Activated CD4-positive, alpha-beta T cell treated with anti-CD3 and anti-CD28 coated beads, Interleukin-2, amount 10 ng/mL, durations not matched to agents 7 days and 5 days (primary cell): ENCODE measurements at places on chromosomes 5 and 9.
A peak's percentile ranks its signal among the peaks of the same experiment; 100 is the strongest.

DNA sequence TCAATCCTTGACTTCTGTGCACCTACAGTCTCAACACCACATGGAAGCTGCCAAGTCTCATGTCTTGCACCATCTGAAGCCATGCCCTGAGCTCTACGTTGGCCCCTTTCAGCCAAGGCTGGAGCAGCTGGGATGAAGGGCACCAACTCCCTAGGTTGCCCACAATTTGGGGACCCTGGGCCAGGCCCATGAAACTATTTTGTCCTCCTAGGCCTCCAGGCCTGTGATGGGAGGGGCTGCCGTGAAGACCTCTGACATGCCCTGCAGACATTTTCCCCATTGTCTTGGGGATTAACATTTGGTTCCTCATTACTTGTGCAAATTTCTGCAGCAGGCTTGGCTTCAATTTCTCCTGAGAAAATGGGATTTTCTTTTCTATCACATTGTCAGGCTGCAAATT, 285.1 kb downstream of the DTWD2 start:
- no peak overlapping the region for H3K27ac ChIP-seq
- no peaks in the 10 kb centered on the region for H3K36me3 ChIP-seq
- no peaks in the 10 kb centered on the region for H3K27me3 ChIP-seq
- no peaks in the 10 kb centered on the region for H3K4me1 ChIP-seq
- no peak overlapping the region for H3K4me3 ChIP-seq

DNA sequence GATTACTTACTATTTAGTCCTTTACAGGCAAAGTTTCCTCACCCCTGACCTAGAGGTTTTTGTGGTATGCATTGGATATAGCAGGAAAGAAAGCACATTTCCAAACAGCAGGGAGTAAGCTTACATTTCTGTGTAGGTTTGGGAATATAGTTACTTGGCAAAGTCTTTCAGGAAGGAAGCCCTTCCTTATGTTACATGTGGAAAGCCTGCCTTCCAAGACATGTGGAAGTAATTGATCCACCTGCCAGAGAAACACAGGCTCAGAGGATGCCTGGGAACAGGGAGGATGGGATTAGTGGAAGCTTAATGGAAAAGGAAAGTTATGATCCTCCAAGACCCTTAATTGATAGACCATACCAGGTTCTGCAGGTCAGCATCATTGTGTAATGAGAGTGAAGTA, 87.3 kb upstream of the PPP1R2B start:
- H3K4me1 ChIP-seq: no peaks in the 10 kb centered on the region
- H3K4me3 ChIP-seq: no peak overlapping the region
- peaks cover 6% of the 10 kb centered on the region for H3K27me3 ChIP-seq
- DNase-seq: no peak
- no peak overlapping the region for H3K27ac ChIP-seq

GRCh38 chr9:137680444-137681358, 61.9 kb downstream of the EHMT1 start:
- H3K4me3 ChIP-seq: no peak overlapping the region
- peaks cover 14% of the 10 kb centered on the region for H3K4me1 ChIP-seq
- H3K27ac ChIP-seq: no peak overlapping the region
- H3K36me3 ChIP-seq: peaks cover 6% of the 10 kb centered on the region
- no peaks in the 10 kb centered on the region for H3K27me3 ChIP-seq
- DNase-seq: no peak

GRCh38 chr9:134928436-134929192, 10.9 kb upstream of the FCN1 start:
- H3K4me3 ChIP-seq: no peak overlapping the region
- DNase-seq: no peak
- no peak overlapping the region for H3K27ac ChIP-seq
- no peaks in the 10 kb centered on the region for H3K36me3 ChIP-seq

- DNase-seq: no peak
- no peak overlapping the region for H3K27ac ChIP-seq
- H3K27me3 ChIP-seq: peaks cover 12% of the 10 kb centered on the region
- peaks cover 4% of the 10 kb centered on the region for H3K4me1 ChIP-seq
These were observed 158.8 kb downstream of the DEPDC1B start for GRCh38 chr5:60540856-60541805.

- no peak overlapping the region for H3K4me3 ChIP-seq
- no peaks in the 10 kb centered on the region for H3K27me3 ChIP-seq
- H3K27ac ChIP-seq: no peak overlapping the region
These were observed 216.7 kb downstream of the MLLT3 start for GRCh38 chr9:20405616-20406015.

DNA sequence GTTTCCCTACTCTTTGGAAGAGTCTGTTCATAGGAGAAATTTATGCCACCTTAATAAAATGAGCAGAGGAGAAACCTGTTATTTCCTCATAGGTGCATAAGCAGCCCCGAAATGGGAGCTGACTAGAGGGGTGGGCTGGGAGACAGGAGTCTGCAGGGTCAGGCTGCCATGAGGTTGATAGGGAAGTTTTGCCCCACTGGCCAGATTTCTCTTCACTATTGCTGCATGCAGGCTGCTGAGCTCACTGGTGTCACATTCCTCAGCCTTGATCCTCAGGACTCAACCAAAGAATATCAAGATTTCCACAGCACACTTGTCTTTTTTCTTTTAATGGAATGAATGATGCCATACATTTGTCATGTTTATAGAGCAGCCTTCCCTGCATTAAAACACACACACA, 60.7 kb downstream of the BHMT start:
- no peaks in the 10 kb centered on the region for H3K4me1 ChIP-seq
- H3K4me3 ChIP-seq: no peak overlapping the region
- no peak overlapping the region for H3K27ac ChIP-seq

- DNase-seq: no peak
- H3K4me1 ChIP-seq: peaks cover 44% of the 10 kb centered on the region
- no peak overlapping the region for H3K4me3 ChIP-seq
- no peak overlapping the region for H3K27ac ChIP-seq
These were observed 7.4 kb downstream of the CDK9 start for GRCh38 chr9:127793093-127793708.

GRCh38 chr5:62271870-62272269, 34.1 kb upstream of the KIF2A start:
- H3K27me3 ChIP-seq: no peaks in the 10 kb centered on the region
- H3K27ac ChIP-seq: no peak overlapping the region
- DNase-seq: no peak
- peaks cover 24% of the 10 kb centered on the region for H3K4me1 ChIP-seq
- H3K4me3 ChIP-seq: no peak overlapping the region

GRCh38 chr5:68884144-68884754, 209.6 kb upstream of the SLC30A5 start:
- no peaks in the 10 kb centered on the region for H3K36me3 ChIP-seq
- peaks cover 35% of the 10 kb centered on the region for H3K4me1 ChIP-seq
- peak; percentile 62 for DNase-seq
- peak overlapping the region; percentile 31 for H3K4me3 ChIP-seq

DNA sequence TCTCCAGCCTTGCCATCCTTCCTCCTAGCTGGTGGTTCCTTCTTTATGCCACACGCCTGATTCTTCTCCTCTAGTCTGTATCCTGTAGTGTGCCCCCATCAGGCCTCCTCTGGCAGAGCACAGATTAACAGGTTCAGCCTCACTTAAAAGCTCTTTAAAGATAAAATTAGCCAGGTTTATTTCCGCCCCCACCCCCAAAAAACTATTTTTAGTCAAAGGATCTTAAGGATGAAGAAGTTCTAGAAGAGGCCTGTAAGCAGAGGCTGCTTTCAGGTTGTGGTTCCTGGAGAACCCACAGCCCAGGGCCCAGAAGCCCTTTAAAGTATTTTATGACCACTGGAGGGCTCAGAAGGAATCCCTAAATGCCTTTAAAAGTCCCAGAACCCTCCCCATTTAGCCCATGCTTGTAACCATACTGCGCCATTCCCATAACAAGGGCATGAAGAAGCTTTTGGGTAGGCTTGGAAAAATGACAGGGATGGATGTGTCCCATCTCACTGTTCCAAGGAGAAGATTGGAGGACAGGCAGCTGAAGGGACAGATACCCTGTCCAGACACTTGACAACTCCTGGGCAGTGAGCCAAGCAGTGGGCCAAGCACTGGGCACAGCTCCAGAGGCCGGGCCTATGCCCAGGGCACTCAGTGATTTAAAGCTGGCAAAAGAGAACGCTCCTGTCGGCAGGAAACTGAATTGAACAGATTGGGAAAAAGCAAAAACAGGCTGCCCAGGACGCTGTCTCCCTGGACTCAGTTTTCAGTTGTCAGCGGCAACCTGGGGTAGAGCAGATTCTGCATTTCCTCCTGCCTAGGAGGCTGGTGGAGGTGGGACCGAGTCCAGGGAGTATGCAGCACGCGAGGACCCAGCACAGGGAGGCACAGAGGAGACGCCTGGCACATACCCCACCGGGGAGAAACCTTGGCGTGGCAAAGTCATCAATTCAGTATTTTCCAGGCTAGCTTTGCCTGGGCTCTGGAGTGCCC, 106.3 kb upstream of the SSBP2 start:
- H3K36me3 ChIP-seq: no peaks in the 10 kb centered on the region
- peaks cover 27% of the 10 kb centered on the region for H3K4me1 ChIP-seq
- DNase-seq: peak; percentile 11
- no peak overlapping the region for H3K27ac ChIP-seq
- H3K27me3 ChIP-seq: no peaks in the 10 kb centered on the region

DNA sequence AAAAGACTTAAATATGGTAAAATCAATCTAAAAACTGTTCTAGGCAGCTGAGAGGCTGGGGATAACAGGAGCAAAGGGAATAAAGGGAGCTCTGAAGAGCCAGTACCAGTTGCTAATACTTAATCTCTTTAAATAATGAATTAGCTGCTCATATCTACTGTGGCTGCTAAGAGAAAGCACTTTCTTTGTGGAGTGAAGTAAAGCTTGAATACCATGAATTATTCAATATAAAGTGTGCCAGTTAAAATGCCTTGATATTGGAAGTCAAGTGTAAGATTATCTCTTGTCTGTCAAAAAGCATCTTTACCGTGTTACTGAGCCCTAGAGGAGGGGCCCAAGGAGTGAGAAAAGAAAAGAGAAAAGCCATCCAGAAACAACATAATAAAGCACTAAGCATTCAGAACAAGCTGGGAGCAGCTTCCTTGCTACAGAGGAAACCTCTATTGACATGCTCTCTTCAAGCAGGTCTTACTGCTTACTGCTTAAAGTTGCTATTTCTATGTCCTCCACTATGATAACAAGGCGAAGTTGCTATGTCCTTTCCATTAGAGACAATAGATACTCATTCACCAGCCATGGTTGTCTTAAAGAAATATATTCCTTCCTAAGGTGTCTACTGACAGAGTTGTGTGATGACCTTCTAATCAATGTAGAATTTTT, 297.4 kb downstream of the CETN3 start:
- H3K27me3 ChIP-seq: no peaks in the 10 kb centered on the region
- H3K4me3 ChIP-seq: no peak overlapping the region
- no peak for DNase-seq
- H3K27ac ChIP-seq: no peak overlapping the region

- no peaks in the 10 kb centered on the region for H3K27me3 ChIP-seq
- no peaks in the 10 kb centered on the region for H3K36me3 ChIP-seq
- H3K27ac ChIP-seq: no peak overlapping the region
- no peak for DNase-seq
- H3K4me3 ChIP-seq: no peak overlapping the region
- peaks cover 4% of the 10 kb centered on the region for H3K4me1 ChIP-seq
These were observed 28.8 kb downstream of the ADAMTSL2 start for GRCh38 chr9:133563291-133563796.

DNA sequence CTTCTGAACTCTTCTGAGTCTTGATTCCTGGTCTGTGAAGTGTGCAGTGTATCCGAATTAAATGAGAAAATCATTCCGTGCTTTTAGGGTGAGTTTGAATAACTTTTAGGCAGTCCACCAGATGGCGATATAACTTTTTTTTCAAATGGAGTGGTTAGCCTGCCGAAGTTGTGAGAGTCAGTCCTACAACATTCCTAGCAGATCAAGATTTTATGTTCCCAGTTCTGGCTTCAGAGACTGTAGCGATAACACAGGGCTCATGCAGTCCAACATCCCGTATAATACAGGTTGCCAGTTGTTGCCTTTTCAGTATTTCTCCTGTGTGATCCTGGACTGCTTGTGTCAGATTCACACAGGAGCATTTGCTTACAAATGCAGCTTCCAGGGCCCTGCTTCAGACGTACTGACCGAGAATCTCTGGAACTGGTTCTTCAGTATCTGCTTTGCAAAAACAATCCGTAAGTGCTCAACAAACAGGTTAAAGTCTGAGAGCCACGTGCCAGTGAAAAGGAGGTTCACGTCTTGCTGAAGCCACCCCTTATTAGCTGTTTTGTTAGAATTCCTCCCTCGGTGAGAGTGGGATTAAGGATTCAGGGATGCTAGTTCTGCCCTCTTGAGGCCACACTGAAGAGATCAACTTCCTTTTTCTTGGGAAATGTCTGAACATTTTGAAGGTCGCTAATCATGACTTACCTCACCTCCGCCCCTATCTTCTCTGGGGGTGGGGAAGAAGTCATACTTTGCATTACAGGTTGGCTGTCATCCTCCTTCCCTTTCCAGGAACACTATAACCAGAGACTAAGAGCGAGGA, 22.8 kb downstream of the SMIM3 start:
- peaks cover 2% of the 10 kb centered on the region for H3K27me3 ChIP-seq
- peaks cover 8% of the 10 kb centered on the region for H3K36me3 ChIP-seq
- DNase-seq: peak; percentile 36
- H3K4me1 ChIP-seq: peaks cover 11% of the 10 kb centered on the region
- H3K27ac ChIP-seq: no peak overlapping the region

GRCh38 chr5:98428806-98429205, 344.7 kb upstream of the RGMB start:
- peak; percentile 12 for DNase-seq
- H3K27me3 ChIP-seq: peaks cover 2% of the 10 kb centered on the region
- H3K36me3 ChIP-seq: no peaks in the 10 kb centered on the region
- no peak overlapping the region for H3K27ac ChIP-seq

GRCh38 chr5:143426437-143426991, 23.0 kb upstream of the NR3C1 start:
- DNase-seq: no peak
- no peak overlapping the region for H3K4me3 ChIP-seq
- peaks cover 6% of the 10 kb centered on the region for H3K36me3 ChIP-seq
- H3K27me3 ChIP-seq: no peaks in the 10 kb centered on the region

DNA sequence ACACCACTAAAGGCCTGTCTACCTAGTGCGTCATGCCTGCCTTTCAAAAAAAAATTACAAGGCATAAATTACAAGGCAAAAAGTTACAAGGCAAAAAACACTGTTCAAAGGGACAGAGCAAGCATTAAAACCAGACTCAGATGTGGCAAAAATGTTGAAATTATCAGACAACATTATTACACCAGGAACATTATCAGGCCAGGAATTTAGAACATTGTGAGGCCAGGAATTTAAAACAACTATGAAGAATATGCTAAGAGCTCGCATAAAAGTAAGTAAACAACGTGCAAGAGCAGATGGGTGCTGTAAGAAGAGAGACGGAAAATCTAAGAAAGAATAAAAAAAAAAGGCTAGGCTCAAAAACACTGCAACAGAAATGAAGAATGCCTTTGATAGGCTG, 18.2 kb upstream of the MLANA start:
- peaks cover 26% of the 10 kb centered on the region for H3K4me1 ChIP-seq
- no peak overlapping the region for H3K27ac ChIP-seq
- H3K4me3 ChIP-seq: no peak overlapping the region
- no peak for DNase-seq
- H3K27me3 ChIP-seq: no peaks in the 10 kb centered on the region

GRCh38 chr9:76585487-76586389, 126.8 kb downstream of the GCNT1 start:
- H3K4me1 ChIP-seq: no peaks in the 10 kb centered on the region
- DNase-seq: no peak
- no peak overlapping the region for H3K4me3 ChIP-seq
